ENCODE measurements at places on chromosomes 7 and 10.

DNA sequence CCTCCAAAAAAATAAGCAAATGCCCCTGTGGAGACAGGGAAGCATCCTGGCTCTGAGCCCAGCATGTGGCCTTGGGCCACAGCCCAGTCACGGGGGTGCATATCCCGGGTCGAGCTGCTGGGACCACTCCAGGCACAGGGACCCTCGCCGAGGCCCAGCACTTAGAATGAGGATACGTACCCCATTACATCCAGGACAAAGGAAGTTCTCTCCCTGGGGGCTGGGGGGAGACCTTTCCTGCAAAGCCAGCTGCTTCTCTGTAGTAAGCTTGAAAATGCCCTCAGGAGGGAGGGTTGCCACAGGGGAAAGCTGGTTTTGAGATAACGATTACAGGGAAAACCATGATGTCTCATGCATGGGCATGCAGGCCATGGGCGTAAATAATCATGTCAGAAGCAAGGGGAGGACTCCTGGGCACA lies 75.5 kb downstream of the HIPK2 start:
- DNase-seq, result no peak

DNA sequence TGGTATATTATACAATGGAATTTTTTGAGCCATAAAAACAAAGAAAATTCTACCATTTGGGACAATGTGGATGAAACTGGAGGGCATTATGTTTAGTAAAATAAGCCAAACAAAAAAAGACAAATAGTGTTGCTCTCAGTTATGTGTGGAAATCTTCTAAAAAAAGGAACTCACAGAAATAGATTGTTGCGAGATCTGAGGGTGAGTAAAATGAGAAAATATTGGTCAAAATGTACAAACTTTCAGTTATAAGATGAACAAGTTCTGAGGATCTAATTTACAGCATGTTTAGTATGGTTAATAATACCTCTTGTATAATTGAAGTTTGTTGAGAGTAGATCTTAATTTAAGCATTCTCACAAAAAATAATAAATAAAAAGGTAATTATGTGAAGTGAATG lies 291.2 kb downstream of the KIF20B start:
- no peak for DNase-seq

DNA sequence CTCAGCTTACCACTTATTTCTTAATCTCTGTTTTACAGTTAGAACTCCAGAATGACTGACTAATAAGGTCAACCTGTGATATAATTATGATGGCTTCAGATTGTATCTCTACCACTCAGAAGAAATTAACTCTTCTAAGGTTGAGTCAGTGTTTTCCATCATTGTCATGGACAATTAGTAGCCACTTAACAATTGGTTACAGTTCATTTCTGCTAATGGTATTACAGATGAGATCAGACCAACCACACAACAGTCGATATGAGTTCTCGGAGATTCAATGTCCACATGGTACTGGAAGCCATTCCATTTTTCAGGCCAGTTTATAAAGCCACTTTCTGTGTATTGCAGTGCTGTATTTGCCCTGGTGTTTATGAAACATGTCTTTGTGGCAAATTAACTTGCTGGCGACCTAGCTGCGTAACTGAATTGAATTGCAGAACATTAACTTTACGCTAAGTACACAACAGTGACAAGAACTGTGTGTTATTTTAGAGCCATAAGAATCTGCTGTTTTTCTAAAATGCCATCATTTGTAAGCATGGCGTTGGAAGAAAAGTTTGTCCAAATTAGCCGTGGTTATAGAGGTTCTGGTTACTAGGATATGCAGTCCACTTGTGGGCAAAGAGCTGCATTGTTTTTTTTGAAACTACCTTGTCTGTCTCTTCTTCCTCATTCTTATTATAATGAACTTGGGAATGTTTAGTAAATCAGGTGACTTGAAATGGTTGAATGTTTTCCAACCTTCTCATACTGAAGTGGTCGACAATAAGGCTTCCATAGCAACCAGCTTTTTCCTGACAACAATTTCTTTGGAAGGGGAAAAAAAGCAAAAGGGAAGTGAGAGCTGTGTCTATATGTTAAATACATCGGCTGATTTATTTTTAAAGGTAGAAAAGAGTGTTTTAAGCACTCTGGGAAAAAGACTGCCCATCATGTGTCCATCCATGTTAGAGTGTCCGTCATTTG lies 76.4 kb downstream of the CELF2 start:
- DNase-seq, result no peak

DNA sequence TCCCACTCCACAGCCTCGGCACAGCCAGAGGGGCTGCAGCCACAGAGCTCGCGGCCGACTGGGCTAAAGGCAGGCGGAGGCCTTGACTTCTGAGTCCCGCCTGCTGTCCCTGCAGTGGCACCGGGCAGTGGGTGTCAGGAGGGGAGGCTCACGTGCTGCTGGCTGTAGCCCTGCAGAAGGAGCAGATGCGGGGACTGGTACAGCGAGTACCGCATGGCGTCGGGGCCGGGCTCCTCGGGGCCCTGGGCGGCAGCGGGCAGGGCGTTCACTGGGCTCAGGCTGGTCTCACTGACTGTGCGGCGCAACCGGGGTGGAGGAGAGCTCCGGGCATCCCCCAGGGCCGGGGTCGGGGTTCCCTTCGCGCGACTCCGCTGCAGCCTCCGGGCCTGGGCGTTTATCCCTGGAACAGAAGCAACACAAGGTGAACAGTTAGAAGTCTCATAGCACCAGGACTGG lies 25.6 kb downstream of the PAPOLB start:
- no peak for DNase-seq

GRCh38 chr7:51029701-51030191 lies 247.1 kb upstream of the GRB10 start:
- DNase-seq, result no peak

DNA sequence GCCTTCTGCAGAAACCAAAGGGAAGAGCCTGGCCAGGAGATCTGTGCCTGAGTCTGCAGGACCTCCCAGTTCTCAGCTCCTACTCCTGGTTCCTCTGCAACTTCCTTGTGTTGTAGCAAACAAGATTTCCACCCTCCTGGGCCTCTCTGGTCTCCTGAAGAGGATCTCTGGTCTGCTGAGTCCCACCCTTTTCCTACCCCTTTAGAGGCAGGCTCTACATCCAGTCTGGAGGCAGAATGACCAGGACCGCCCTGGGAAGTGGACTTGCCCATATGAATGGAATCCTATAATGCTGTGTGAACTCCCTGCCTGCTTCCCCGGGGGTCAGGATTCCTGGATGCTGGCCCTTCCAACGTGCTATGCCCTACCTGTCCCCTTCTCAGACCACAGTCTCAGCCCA lies 3.2 kb downstream of the DENND2A start:
- no peak for DNase-seq

DNA sequence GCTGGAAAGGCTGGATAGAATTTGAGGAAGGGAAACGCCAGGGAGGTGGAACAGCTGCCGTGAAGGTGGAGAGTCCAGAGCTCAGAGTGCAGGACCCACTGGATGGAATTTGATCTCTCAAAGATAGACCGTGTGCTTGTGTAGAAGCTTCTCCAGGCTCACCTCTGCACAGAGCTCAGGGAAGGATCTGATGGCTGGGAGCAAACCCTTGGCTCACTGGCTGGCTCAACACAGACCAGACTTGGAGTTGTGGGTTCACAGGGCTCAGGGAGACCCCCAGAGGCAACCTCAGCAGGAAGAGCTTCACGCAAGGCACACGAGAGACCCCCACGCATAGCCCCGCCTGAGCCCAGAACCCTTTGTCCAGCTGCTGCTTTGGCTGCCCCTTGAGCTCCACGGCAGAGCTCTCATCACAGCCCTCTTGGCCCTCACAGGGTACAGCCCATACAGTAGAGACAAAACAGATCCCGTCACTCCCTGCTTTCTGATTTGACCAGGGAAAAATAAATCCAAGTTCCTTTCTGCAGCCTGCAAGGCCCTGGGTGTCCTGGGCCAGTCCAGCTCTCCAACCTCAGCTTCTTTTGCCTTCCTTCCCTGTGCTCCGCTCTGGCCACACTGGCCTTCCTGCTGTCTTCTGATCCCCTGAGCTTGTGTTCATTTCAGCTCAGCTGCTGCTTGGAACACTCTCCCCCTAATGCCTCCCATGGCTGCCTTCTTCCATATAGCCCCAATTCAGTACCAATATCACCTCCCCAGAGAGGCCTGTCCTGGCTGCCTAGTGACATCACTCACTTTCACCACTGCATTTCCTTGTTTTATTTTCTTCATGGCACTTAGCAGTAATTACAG lies 26.3 kb downstream of the GHRHR start:
- DNase-seq, result no peak

GRCh38 chr10:13161857-13162271 lies 506 bp downstream of the MCM10 start:
- DNase-seq, result no peak

DNA sequence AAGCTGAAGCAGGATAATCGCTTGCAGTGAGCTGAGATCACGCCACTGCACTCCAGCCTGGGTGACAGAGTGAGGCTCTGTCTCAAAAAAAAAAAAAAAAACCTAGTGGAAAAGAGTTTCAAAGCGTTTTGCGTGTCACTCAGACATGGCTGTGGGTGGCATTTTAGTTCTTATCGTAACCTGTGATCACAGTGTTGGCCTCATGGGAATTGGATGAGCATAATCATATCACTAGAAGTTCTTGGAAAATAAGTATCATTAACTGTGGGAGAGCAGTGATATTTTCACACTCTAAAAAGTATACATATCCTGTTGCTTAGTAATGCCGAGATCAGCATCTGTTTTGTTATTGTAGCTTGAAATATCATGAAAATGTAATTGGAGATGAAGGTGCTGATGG lies 92.6 kb downstream of the CREM start:
- no peak for DNase-seq

DNA sequence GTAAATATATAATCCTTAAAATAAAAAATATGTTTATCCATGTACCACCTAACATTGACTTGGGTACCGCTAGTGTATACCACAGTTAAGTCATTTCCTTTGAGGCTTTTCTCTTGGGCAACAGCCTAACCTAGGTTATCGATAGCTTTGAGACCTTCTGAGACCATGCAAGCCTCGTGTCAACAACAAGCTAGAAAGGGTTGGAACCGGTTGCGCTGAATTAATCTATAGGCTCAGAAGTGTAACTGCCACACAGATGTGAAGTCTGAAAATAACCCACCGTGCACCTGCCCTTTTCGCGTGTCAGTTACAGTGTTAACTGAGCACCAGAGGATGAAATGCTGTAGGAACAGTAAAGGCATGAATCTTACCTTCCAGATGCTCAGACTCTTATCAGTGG lies 59.8 kb downstream of the ARID5B start:
- DNase-seq, result no peak

DNA sequence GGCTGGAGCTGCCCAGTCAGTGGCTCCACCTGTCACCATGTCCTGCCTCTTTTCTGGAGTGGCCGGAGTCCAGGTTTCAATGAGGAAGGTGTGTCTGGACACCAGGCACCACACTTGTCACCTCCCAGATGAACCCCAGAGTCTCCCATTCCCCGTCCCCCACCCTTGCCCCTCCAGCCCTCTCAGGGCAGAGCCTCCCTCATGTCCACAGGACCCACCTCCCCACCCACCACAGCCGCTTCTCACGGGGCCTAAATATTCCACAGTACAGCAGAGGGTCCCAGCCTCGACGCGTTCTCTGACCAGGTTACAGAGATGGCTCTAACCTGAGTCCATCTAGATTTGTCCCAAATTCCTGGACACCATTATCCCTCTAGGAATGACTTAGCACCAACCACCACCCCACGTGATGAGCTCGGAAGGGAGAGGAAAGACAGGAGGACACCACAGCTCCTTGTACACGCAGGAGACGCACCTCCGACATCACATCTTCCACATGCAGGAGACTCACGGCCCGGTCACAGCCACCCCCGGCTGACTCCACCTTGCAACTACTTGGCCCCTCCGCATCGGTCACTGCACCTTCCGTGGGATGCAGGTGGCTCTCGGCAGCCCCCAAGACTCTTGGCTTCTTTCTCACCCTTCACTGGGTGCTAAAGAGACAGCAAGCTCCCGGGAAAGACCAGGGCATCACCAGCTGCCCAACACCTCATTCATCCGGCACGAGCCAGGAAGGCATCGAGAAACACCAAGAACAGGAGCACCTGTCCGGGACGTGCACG lies 560.2 kb downstream of the DNAJB6 start:
- DNase-seq, result no peak

DNA sequence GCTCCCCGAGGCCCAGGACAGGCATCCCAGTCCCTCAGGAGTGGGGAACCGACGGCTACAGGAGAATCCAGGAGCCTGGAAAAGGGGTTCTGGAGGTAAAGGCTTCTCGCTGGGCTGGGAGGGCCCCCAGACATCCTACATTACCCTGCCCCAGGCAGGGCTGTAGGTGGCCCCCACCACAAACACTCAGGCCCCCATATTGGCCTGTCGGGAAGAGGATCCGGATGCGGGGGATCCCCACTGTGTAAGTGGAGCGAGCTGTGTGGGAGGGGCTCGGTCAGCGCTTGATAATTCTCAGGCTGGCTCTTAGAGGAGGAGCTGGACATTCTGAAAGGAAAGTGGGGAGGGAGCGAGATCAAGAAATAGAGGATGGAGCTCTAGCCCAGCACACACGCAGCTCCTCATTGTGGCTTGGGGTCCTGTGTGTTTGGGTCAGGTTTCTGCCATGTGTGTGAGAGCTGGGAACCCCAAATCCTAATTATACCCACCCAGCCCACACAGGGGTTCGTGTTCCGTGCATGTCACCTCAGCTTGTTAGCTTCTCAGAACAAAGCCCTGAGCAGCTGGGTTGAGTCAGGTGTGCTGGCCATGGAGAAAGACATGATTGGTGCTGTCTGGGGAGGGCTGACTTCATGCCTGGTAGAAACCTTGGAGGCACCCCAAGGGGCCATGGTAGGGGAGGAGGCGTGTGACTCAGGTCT lies 49.4 kb downstream of the ZNF467 start:
- DNase-seq, result no peak

GRCh38 chr10:113897693-113898618 lies 43.5 kb downstream of the NHLRC2 start:
- DNase-seq, result no peak

- DNase-seq, result no peak
These were observed 514 bp downstream of the NHLRC2 start for GRCh38 chr10:113854761-113855588.

DNA sequence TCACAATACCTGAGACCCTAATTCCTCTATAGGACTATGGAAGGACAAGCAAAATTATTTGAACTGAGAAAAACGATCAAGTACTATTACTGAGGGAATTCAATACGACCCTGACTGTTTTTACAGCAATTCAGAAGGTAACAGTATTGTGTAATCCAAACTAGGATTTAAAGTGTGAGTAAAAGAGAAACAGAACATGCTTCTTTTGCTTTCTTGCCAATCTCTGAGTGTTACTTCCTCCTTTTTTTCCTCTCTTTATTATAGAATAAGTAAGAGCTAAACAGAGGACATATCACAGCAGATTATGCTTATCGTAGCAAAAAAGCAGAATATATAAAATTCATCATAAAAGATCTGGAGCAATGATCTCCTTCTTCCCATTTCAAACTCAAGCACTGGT lies 292.1 kb downstream of the THSD7A start:
- DNase-seq, result no peak

- DNase-seq, result no peak
These were observed 473.3 kb downstream of the LRMDA start for GRCh38 chr10:75904499-75905283.

All from stimulated activated CD4-positive, alpha-beta T cell treated with anti-CD3 and anti-CD28 coated beads, Interleukin-15, amount 100 ng/mL, for 1 hour (primary cell).